NCI-H510A treated with DMSO at 0.1 percent for 48 hours (cell line): ENCODE measurements at places on chromosomes 12 and 14.

GRCh38 chr12:29818916-29819623, 35.3 kb upstream of the TMTC1 start:
- no peak for DNase-seq

GRCh38 chr14:46325777-46326176, 325.8 kb downstream of the RPL10L start:
- DNase-seq, result no peak

DNA sequence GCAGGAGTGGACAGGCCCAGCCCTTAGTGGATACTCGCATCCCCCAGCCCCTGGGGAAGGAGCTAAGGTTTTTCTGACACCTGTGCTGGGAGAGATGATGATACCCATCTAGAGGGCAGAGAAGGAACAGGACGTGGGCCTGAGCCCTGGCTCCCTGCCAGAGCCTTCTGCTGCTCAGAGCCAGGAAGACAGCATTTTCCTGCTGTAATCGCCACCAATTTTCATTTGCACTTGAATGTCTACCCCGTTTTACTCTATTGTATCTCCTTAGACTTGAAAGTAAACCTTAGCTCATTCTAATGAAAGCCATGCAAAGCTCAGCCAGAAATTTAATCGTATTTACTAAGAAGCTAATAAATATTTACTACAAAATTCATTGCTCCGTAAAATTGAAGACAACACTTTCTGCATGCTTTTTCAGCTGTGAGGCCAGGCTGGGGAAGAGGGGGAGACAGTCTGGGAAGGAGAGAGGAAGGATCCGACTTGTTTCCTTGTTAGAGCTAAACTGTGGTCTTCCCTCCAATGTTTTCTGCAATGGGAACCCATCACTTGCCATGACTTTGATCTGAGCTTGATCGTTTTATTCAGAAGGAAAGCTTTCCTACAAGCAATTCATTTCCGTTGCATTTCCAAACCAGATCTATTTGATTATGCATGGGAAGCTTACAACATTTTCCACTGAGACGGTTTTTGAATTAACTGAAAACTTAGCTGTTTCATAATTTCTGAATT, 17.6 kb upstream of the TRAF3 start:
- peak; percentile 22 for DNase-seq

DNA sequence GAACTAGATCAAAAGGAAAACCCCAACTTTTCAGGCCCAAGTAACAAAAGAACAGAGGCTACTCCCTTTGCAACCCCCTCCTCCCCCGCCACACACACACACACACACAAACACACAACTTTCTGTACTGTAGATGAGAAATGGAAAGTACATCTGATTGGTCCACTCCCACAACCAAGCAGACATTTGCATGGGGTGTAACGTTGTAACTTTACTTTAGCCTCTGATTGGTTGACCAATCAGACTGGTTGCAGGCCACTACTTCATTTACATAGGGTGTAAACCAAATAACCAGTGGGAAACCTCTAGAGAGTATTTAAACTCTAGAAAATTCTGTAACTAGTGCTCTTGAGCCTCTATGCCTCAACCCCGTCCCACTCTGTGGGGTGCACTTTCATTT, 425.5 kb downstream of the GXYLT1 start:
- DNase-seq, result no peak

DNA sequence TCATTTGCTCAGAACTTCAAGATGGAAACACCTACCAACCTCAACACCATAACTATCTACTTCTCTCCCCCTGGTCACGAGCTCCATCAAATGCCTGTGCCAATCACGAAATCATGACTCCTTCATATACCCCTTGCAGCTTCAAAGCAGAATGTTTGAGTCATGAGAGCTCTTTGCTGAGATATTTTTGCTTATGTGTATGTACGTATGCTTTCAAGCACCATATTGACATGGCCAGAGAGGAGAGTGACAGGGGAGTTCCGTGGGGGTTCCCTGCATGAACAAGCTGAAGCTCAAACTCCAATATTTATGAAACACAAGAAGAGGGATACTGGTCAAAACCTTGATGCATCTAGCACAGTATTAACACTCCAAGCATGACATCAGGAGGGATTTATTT, 374.4 kb downstream of the DPF3 start:
- no peak for DNase-seq

GRCh38 chr14:51310505-51310944, 70.5 kb downstream of the TMX1 start:
- DNase-seq, result no peak

- no peak for DNase-seq
These were observed 90.3 kb downstream of the PAX9 start for GRCh38 chr14:36751920-36752319.

- peak; percentile 24 for DNase-seq
These were observed 241.2 kb downstream of the EGLN3 start for GRCh38 chr14:33709711-33710110.

DNA sequence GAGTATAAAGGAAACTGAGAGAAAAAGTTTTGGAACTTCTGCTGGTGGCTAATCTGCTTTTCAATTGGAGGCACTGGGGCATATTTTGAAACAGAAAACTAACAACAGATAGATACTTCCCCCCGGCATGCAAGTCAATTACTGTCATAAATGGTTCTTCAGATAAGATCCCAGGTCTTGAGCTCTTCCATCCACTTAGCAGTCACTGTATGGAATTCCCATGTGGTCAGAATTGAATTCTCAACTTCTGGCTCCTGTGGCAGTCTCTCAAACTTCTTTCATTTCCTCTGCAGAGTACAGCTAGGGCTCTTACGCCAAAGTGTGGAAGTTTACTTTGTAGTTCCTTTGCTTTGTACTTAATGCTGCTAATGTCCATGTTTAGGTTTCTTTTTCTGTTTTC, 452.2 kb downstream of the IPO8 start:
- no peak for DNase-seq

DNA sequence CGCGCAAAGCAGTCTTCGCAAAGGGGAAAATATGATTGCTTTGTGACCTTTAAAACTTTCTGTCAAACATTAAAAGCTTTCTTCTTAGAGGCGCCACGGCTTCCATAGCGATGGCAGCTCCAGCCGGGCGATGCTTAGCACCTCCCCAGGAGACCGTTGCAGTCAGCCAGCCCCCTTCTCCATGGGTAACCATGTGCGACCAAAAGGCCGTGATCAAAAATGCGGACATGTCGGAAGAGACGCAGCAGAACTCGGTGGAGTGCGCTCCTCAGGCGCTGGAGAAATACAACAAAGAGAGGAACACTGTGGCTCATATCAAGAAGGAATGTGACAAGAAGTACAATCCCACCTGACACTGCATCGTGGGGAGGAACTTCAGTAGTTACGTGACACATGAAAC, 12.7 kb upstream of the STON2 start:
- DNase-seq, result no peak

- DNase-seq, result no peak
These were observed 32.2 kb upstream of the NUBPL start for GRCh38 chr14:31529053-31529452.

- DNase-seq, result no peak
These were observed 373.3 kb downstream of the TMEM132D start for GRCh38 chr12:129530517-129530916.

DNA sequence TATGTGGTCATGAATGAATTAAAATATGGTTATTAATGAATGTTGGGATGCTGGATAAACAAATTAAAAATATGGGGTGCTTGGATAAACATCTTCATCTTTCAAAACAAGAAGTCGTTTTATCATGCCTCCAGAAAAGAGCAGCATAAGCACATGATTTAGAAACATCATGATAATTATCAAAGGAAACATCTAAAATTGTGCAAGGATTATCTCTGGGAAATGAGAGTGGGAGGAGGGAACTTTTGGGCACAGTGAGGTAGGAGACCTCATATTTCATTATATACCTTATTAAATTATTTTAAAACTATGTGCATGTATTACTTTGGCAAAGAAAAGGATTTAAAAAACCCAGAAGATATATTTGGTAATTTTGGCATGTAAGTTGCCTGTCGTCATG, 8.9 kb downstream of the C3AR1 start:
- DNase-seq, result no peak

GRCh38 chr12:70248876-70249275, 5.6 kb downstream of the CNOT2 start:
- DNase-seq, result no peak

GRCh38 chr12:6667559-6668210, 4.8 kb upstream of the ING4 start:
- peak; percentile 2 for DNase-seq

DNA sequence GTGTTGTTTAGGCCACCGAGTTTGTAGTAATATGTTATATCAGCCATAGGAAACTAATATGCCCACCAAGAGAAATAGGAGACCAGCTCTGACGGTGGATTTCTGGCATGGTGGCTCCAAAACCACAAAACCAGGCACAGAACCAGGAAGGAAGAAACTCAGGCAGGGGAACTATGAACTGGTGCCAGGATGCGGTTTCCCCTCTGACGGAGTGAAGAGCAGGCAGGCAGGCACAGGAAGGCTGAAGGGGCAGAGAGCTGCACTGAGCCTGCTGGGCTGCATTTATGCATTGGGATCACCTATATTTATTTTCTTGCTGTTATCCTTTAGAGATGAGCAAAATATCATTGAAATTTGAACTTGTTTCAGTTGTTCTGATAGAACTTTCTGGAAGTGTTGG, 479.4 kb downstream of the VRK1 start:
- DNase-seq, result no peak

DNA sequence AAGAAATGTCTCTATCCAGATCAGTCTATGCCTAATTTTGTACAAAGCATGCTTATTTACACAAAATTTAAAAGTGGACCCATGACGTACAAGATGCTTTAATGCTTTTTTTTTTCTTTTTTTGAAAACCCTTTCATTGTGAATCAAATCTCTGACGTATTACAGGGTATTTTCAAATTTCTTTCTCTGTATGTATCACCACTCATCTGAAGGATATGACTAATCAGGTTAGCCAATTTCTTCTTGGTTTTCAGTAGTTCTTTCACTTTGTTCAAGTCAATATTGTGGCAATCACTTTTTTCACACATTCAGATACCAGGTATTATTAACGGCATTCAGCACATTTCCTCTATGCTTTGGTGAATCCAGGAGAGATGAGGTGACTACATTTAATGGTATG, 685.3 kb downstream of the TRHDE start:
- no peak for DNase-seq

DNA sequence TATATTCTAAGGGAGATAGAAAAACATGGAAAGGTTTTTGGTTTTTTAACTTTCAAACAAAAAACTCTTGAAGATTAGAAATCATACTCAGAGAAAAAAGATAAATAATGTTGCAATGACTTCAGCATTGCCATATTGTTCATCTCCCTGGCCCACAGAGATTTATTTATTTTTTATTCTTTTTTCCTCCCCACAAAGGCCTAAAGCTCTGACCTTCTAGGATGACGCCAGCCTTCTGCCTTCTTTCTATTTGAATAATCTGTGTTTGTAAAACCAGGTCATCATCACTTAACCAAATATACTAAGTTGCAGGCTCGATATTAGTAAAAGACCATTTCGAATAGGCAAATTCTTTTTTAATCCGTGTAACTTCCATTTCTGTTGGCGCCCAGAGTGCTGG, 4.4 kb upstream of the DCP1B start:
- DNase-seq, result no peak

DNA sequence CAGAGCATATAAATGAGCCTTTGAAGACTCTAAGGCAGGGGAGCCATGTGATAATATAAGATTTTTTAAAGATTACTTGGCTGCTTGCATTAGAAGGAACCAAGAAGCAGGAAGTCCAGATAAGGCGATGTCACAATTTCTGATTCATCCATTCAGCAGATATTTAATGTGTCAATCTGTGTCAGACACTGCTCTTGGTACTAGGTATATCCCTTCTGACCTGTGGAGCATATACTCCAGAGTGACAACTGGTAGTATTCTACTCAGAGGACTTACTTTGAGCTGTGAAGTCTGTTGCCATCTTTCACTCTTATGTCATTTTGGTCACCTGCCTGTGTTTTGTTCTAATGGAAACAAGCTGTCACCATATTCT, 10.7 kb downstream of the EID3 start:
- no peak for DNase-seq

- no peak for DNase-seq
These were observed 389.0 kb upstream of the RPL10L start for GRCh38 chr14:47040550-47040949.

DNA sequence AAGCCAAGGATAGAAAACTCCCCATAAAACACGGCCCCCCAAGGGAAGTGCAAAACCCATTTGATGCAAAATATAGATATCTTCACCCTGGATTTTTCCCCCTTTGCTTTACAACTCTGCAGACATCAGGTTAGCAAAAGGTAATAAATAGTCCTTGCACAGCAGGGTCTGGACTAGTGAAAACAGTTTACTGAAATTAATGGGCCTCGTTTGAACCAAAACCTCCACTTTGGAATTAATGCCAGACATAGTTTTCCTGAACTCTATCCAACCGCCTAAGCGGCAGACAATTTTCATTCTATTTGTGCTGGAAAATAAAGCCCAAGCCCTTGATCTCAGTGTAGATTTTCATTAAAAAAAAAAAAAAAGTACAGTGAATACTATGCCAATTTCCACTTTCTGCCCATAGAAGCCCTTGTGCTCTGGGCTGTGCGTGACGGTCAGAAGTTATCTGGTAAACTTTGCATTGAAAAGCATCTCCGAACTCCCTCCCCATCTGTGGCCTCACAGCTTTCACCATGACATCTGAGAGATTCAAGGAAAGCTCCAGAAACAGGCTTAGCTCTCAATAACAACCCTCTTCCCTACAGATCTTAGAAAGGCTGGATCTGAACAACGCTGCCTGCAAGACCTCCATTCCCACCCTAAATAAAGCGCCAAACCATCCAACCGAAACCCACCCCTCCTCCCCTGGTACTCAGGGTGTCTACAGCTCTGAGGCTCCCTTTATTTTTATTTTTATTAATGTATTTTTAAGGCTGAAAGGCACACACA, 11.0 kb upstream of the IRF2BPL start:
- peak; percentile 51 for DNase-seq

DNA sequence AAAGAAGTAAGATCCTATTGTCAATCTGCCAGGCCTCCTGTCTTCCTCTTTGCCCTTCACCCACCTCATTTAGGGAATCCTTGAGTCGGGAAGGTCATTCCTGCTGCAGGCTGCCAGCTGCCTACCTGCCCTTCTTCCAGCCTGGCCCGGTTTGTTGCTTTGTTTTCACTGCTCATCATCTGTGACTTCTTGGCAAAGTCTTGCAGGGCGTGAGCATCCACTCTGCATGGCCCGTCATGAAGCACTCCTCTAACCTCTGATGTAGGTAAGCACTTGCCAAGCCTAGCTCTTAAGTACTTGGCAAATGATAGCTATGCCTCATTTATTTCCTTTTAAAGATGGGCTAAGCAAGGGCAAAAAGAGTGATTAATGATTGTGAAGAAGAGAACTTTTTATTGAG, 192.8 kb downstream of the NRXN3 start:
- no peak for DNase-seq

DNA sequence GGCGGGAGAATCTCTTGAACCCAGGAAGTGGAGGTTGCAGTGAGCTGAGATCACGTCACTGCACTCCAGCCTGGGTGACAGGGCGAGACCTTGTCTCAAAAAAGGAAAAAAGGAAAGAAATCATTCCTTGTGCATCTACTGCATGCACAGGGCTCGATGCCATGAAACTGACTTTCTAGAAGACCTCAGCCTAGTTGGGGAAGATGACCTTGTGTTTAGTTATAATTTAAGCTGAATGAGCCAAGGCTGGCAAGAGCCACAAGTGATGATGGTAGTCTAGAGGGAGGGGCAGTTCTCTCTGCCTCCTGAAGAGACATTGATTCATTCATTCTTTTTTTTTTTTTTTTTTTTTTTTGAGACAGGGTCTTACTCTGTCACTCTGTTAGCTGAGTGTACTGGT, 24.2 kb downstream of the ACACB start:
- no peak for DNase-seq

GRCh38 chr12:42039577-42039976, 105.1 kb downstream of the GXYLT1 start:
- DNase-seq, result no peak
